AG10803 (cell line): ENCODE measurements at places on chromosomes 2 and 18.

DNA sequence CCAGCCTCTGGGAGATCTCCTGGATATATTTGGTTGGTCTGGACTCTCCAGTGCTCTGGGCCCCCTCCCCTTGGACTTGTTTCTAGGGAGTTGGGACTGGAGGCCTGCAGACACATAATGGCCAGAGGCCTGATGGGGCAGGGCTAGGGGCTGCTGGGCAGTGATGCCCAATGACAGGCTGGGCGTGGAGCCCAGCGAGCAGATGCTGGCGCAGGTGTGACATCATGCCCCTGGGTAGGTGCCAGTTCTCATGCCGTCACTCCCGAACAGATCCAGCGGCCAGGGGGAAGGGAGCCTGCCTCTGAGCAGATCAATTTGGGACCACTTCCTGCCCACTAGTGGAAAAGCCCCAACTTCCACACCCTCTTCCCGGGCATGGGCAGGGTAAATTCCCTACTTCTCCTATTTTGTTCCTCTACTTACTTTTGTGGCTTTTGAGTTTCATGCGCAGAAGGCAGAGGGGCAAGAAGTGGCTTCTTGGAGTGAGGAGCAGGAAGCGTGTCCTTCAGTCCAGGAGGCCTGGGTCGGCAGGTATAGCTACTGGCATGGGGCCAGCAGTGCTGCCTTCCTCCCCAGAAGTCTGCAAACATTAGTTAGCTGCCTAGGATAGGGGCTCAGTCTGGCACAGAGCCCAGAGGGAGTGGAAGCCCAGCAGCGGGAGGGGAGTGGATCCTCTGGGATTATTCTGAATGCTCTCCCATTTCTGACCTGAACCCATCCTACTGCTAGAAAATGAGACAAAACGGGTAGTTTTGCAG, 6.1 kb downstream of the MPV17 start:
- DNase-seq: no peak

DNA sequence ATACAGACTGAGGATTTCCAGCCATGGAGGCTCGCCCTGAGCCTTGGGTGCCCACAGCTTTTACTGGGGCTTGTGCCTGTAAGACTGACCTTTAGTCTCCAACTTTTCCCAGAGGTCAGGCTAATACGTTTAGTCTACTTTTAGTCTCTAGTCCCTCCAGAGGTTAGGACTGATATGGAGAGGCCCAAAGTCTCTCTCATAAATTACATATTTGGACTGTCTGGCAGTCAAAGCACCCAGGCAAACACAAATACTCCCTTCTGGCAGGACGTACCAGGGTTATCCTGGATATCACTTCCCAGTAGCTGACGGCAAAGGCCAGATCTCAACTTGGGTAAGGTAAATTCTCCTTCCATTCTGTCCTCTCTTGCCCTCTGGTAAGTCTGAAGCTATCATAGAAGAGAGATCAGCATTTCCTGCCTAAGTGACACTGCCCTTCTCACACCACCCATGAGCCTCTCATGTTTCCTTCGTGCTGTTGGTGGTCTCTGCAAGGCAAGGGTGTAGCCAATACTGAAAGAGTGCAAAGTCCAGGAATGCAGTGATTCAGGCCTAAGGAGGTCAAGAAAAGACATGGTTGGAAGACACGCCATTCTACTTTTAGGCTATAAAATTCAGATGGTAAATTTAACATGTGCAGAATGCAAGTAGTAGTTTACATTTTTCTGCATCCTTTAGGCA, 69.3 kb upstream of the NEDD4L start:
- no peak for DNase-seq

- peak; percentile 63 for DNase-seq
Observed at GRCh38 chr2:216274194-216274840, 98.0 kb downstream of the MARCHF4 start.

- DNase-seq: peak; percentile 24
Observed at GRCh38 chr2:122070241-122070731, 314.8 kb downstream of the TSN start.

GRCh38 chr2:200781616-200782015, 30.1 kb upstream of the BZW1 start:
- no peak for DNase-seq

GRCh38 chr2:69203166-69203985, 183.7 kb downstream of the GFPT1 start:
- DNase-seq: no peak

GRCh38 chr2:25814681-25815080, 63.6 kb downstream of the ASXL2 start:
- DNase-seq: peak; percentile 9

DNA sequence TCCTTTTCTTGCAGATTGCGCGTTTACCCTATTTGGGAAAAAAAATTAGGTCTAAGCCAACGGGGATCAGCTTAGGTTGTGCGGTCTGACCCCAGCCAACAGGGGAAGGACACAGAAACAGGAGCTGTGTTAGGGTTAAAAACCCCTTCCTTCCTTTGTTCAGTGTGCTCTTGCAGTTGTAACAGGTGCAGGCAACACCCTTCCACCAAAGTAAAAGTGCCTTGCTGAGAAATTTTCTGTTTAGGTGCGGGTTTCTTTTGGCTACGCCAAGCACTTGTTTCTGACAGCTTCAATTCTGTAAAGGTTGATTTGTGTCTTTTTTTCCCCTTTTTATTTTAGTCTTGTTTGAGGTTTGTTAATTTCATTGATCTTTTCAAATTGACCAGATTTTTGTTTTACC, 92.5 kb downstream of the PTPN4 start:
- no peak for DNase-seq

- peak; percentile 33 for DNase-seq
Observed at GRCh38 chr2:191818725-191819350, 28.1 kb downstream of the CAVIN2 start.

- DNase-seq: no peak
Observed at GRCh38 chr18:5451150-5451549, 92.6 kb downstream of the EPB41L3 start.

DNA sequence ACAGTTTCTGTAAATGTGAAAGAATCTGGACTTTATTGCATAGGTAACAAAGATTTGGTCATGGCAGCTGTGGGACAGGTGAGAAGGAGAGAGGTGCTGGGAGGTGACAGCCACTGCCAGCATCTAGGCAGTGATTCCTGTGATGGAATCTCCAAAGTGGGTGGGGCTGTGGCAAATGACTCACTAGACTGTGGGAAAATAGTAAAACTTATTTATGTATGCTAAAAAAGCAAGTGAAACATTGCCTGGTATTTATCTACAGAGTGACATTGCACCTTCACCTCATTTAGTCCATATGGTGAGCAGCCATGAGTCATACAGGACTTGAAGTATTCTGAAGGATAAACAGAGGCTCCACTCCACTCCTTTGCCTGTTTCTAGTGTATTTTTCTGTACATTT, 145.3 kb upstream of the MEX3C start:
- no peak for DNase-seq

- DNase-seq: peak; percentile 43
Observed at GRCh38 chr2:9286554-9287399, 80.2 kb downstream of the ASAP2 start.

DNA sequence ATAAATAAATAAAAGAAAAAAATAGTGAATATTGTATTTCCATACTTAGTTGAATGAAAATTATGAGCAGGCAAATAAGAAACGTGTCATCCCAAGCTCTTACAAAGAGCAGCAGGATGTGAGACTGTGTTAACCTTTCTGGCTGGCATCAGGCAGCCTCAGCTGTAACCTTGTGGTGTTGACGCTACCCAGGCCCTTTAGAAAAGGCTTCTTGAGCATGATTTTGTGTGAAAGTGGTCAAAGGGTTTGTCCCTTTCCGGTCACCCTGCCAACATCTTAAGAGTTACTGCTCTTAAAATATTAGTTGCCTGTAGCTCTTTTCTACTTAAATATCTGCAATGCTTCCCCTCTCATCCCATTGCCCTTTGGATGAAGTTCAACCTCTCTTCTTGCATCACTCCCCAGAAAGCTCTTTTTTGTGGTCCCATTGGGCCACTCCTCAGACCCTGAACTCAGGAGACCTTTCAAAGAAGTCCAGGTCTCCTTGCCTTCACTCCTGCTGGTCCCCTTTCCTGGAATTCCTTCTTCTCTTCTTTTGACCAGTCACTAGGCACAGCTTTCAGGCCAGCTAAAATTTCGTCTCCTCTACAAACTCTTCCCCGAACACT, 35.0 kb downstream of the RHOB start:
- no peak for DNase-seq

DNA sequence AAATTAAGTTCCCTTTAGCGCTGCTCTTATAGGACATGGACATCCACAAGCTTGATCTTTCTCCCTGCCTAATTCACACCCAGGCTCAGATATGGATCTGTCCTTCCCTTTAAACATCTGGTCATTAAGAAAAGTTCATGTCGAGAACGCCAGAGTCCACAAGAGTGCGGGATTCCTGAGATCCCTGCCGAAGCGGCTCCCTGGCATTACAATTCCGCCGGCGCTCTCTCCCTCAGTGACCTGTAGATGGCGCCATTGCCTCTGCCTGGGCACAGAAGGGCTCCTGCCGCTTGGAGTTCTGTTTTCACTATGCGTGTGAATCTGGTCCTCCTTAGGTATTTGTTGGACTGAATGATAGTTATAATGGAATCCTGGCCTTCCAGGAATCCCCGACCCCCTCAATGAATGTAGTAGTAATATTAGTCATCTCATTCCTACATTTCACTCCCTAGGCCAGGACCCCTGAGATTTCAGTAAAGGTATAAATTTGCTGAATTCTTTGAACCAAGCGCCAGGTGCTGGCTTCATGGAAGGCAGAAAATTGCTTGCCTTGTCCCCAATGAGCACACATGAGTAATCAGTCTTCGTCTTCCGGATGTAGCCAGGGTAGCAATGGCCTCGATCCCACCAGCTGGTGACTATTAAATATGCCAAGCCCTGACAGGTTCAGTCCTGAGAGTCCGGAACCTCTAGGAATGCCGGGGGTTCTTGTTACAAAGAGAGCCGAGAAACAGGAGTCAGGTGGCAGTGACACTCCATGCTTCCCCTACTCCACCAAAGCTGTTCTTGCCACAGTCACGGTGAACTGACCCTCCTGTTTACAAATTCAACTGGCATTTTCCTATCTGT, 26.4 kb upstream of the CD207 start:
- peak; percentile 72 for DNase-seq

DNA sequence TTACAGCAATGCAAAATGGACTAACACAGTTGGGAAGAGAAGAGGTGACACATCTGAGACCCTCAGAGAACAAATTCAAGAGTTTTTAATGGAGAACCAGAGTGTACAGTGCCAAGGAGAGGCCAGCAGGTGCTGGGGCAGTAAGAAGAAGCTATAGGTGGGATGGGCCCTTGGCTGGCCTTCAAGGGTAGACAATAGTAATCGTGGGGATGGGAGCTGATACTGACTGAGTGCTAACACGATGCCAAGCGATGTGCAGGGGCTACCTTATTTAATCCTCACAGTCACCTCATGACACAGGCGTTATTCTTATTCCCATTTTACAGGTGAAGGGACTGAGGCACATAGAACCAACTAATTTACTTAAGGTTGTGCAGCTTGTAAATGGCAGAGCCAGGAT, 131.9 kb upstream of the ID2 start:
- no peak for DNase-seq

GRCh38 chr2:14861181-14861580, 228.7 kb downstream of the LRATD1 start:
- DNase-seq: no peak

DNA sequence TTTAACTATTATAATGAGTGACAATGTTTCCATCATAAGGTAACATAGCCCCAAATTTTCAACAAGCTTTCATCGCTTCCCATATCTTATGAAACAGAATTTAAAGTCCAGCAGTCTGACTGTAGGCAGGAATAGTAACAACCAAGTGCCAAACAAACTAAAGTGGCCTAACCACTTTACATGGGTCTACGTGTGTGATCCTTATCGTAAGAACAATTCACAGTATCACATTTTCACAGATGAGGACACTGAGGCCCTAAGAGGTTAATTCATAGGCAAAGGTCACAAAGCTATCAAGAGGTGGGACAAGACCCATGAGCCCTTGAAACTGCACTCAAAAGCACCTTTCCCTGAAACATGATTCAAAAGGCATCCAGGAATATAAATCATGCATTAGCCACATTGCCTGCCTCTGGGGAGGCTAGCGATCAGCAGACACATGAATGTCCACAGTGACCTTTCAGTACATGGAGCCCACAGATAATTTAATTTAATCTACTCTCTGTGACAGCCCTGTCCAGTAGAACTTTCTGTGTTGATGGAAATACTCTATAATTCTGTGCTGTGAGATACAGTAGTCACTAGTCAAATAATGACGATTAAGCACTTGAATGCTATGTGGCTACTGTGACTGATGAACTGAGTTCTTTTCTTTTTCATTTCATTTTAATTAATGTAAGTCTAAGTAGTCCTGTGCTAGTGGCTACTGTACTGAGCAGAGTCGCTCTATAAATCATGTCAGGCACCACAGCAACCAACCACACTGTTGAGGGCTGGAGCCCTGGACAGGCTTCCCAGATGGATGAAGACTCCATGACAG, 30.3 kb downstream of the KIDINS220 start:
- DNase-seq: no peak

DNA sequence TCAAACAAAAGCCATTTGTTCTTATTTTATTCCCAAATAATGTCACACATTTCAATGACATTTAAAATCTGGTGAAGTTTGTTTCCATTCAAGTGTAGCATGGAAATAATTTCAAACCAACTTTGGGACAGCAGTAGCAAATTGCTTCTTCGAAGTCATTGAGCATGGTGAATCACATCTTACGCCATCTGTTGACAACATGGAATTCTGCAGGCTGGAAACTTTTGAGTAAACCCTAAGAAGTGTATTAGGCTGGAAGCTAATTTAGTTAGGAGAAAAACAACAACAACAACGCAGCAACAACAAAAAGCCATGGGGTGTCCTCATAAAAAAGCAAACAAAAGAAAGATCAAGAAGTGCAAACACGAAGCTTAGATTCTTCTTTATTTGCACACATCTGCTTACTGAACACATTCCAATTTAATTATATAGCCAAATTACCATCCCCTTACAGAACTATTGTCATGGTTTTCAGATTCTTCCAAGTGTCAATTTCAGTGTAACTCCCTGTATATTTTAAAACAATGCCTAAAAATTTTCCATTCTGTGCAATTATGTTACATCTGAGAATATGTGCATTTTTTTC, 659.0 kb upstream of the CDH7 start:
- DNase-seq: no peak

GRCh38 chr2:175432793-175433192, 251.3 kb upstream of the ATP5MC3 start:
- no peak for DNase-seq

GRCh38 chr18:37514953-37515352, 50.6 kb downstream of the CELF4 start:
- no peak for DNase-seq

GRCh38 chr2:60553495-60554073, at the start of gene BCL11A:
Gene BCL11A, minus strand, starts transcription at chr2:60553654. Its CDS starts 384 bp downstream, at chr2:60553270.
- peak; percentile 78 for DNase-seq
